ENCODE measurements at places on chromosomes 16 and 17. TPM values are rescaled to one million over a fixed set of nuclear protein-coding genes. Genes with fewer than 3 reads are reported as not detected.

Gene ALDH3A1
- 0.17 TPM for total RNA-seq

Gene TAOK2
- total RNA-seq = 36.5 TPM

Gene TRPV3
- 0.69 TPM for total RNA-seq

Gene MEFV
- total RNA-seq = 0.19 TPM

Gene RND2
- total RNA-seq = 20.8 TPM

Gene C16orf54
- not detected for total RNA-seq

Gene KRTAP2-4
- not detected for total RNA-seq

Gene MEIOB
- 6.3 TPM for total RNA-seq
